Suppressor macrophage treated with lipopolysaccharide for 4 hours (primary cell): ENCODE measurements at places on chromosomes 5 and 9.

DNA sequence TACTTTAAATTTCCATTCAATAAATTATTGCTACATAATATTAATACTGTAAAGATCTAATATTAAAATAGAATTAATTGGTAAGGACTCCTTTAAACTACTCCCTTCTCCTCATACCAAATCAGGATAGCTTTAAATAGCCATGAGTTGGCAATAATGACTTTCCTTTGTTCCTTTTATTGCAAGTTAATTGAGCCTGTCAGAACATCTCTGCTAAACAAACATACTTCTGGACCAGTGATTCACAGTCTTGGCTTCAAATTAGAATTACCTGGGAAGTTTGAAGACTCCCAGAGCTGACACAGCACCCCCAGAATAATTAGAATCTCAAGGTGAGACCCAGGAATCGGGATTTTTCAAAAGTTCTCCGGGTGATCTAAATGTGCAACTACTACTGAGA is 18.7 kb downstream of the C5orf58 start:
- DNase-seq, result no peak

DNA sequence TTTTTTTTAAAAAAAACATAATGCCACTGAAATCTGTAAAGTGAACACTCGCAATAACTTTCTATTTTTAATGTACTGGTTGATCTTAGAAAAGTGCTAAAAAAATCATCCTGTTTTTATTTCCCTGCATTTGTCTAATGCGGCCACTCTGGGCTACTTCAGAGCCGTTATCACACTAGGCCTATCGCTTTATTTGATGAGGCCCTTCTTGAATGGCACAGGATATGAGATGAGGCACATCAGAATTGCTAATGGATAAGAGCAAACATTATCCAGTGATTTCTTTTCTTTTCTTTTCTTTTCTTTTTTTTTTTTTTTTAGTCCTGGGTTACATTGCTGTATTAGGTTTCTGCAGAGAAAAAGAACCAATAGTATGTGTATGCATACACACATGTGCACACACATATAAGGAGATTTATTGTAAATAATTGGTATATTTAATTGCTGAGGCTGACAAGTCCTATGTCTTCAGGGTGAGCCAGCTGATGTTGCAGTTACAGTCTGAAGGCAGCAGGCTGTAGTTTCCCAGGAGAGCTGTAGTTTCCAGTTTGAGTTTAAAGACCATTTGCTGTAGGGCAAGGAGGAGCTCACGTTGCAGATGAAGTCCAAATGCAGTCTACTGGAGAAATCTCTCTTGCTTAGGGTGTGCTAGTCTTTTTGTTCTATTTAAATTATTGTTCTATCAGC is 391.7 kb downstream of the MED10 start:
- DNase-seq, result no peak

DNA sequence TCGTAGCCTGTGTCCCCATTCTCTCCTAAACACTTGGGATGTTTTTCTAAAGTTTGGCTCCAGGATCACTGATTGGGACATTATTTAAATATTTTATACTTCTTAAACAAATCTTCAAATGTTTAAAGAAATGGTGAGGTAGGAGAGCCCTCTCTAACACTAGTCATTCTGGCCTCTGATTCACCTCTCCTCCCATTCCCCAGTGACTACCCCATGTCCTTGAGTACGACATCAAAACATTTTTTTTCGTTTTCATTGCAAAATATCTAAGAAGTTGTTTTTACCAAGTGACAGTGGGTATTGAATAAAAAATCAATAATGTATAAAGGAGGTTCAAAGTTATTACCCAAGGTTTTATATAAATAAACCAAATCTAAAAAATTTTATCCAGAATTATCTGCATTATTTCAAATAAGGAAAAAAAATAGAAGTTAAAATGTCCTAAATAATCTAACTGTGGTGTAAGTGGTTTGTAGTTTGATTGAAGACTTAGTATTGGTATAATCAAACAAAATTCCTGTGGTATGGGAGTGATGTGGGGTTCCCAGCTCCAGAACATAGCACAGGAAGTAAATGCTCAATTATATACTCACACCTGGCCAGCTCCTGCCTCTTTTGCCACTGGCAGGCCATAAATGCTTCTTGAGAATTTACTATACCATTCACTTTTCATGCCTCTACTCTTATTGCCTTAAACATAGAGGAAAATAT is 51.1 kb downstream of the MAST4 start:
- no peak for DNase-seq

DNA sequence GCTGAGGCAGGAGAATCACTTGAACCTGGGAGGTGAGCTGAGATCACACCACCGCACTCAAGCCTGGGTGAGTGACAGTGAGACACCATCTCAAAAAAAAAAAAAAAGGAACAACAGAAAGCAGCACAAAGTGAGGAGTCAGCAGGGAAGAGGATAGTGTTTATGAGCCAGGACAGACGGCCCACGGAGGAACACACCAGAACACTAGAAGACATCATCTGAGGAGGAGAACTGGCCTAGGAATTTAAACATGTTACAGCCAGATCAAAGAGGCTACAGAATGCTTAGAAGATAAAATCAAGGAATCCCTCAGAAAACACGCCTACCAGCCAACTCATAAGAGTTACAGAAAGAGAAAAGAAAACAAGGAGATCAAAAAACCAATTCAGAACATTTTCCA is 12.2 kb downstream of the UBAC1 start:
- DNase-seq, result peak; percentile 18

DNA sequence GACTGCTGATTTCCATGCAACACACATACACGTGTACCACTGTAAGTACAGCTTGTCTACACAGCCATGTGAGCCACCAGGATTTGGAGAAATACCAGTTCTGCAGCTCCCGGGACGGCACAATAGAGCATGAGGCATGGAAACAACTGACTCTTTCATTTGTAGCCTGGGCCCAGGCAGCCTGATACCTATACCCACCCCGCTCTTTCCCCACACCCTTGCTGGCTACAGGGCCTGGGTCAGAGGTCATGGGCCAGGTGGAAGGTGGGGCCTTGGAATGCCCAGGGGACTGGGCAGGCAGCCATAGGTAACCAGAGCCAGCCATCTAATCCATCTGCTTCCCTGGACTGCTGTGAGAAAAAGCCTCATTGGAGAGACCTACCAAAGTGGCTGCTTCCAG is 39.0 kb upstream of the ZSWIM6 start:
- DNase-seq, result no peak

DNA sequence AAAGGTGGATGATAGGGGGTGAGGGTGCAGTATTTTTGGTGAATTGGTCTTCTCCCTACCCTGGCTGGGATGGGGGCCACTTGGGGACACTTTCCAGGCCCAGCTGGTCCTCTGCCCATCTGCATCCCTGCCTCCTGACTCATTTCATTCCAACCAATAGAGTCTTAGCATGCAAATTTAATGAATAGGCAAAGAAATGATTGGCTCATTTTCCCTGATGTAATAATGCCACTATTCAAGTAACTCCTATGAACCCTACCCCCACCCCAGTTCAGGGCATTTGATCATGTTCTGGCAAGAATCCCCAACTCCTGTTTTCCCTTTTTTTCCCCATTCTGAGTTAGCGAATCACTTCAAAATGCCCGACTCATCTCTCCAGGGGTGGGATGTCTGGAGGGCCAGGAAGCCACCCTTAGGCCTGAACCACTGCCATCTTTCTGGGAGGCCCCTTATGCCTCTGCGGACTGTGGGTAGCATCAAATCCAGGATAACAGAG is 56.7 kb downstream of the PCDH1 start:
- no peak for DNase-seq

DNA sequence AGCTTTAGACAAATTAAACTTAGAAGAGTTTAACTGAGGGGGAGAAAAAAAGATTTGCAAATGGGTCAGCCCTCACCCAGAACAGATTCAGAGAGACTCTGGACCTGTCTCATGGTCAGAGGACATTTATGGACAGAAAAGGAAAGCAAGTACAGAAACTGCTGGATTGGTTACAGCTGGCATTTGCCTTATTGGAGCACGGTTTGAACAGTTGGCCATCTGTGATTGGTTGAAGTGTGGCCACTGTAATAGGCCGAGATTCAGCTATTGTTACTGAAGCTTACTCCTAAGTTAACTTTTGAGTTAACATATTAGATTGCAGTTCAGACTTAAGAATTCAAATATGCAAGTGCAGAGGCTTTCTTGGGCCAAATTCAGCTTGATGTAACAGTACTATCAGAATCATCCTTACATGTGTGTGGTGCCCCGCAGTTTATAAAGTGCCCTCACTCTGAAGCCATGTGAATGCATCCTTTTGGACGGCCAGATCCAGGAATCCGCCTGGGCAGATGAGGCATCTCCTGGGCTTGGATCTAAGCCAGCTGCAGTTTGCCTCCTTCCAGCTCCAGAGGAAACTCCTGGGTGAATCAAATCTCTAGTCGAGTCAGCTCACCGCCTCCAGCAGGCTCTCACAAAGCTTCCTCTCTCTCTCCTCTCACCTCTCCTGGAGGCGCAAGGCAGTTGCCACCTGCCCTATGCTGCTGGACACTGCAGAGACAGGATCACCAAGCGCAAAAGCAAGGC is 165.2 kb downstream of the ADAMTS12 start:
- DNase-seq, result no peak

- no peak for DNase-seq
Observed at GRCh38 chr9:3962971-3963642, 336.8 kb downstream of the GLIS3 start.

- DNase-seq, result no peak
Observed at GRCh38 chr9:16527573-16527972, 342.9 kb downstream of the BNC2 start.

GRCh38 chr5:127101533-127101932 is 28.2 kb upstream of the C5orf63 start:
- no peak for DNase-seq

- DNase-seq, result no peak
Observed at GRCh38 chr5:108857905-108858304, 110.2 kb downstream of the FER start.

DNA sequence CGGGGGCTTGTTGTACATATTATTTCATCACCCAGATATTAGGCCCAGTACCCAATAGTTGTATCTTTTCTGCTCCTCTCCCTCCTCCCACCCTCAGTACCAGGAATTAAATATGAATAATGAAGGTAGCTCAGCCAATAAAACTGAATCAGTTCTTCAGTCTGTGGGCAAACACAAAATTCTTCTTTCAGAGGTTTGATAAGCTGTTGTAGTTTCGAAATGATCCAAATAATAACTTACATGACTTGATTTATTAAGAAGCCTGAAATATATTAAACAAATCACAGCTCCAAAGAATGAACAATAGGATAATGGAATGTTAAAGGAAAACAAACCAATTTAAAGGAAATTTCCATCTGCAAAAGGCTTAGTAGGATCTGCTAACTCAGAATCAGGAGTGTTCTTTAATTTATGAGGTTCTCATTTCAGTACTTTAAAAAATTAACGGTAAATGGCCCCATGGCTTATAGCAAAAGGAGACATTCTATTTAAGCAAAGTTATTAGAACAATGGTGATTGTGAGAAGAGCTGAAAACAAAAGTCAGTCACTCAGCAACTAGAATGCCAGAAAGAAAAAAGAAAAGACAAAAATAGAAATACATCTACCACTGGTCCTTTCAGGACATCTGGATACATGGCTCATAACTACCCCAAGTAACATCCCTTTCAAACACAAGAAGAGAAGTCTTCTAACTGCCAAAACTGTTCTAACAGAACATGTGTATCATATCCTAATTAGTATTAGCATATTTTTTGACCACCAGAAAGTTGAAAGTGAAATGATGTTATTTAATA is 62.4 kb downstream of the NR3C1 start:
- no peak for DNase-seq

DNA sequence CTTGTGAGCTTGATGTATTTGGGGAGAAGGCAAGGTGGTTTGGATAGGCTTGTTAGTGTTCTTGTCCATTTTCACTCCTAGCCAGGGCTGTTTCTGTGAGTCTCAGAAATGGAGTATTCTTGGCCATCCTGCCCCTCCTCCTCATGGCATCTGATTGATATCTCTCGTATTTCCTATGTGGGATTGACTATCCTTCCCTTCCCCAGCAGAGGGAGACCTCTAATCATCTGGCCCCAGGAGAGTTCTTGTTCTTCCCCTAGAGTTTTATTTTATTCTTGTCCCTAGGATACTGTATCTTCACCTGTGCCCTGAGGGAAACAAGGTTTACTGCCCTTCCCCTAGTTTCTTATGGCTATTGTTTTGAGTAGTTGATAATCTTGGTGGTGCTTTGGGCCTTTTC is 114.4 kb downstream of the VPS13A start:
- DNase-seq, result no peak

- no peak for DNase-seq
Observed at GRCh38 chr5:122846051-122846550, 688 bp downstream of the SNX24 start.

- no peak for DNase-seq
Observed at GRCh38 chr9:87167582-87167981, 220.3 kb upstream of the GAS1 start.

DNA sequence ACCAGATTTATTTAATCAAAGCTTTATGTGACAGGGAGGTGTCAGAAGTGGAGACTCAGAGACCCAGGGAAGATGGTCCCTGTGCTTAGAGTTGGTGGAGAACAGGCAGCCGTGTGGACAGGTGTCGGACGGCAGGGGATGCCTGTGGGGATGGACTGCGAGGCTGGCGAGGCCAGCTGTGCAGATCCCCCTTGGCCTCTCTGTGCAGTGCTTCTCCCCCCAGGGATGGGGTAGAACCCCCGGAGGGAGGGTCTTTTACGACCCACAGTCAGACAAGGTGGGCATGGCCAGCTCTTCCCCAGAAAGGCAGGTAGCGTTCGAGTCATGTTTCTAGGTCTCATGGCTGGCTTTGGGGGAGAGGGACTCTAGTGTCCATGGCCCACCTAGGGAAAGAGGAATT is 4.7 kb upstream of the SLC2A6 start:
- no peak for DNase-seq

DNA sequence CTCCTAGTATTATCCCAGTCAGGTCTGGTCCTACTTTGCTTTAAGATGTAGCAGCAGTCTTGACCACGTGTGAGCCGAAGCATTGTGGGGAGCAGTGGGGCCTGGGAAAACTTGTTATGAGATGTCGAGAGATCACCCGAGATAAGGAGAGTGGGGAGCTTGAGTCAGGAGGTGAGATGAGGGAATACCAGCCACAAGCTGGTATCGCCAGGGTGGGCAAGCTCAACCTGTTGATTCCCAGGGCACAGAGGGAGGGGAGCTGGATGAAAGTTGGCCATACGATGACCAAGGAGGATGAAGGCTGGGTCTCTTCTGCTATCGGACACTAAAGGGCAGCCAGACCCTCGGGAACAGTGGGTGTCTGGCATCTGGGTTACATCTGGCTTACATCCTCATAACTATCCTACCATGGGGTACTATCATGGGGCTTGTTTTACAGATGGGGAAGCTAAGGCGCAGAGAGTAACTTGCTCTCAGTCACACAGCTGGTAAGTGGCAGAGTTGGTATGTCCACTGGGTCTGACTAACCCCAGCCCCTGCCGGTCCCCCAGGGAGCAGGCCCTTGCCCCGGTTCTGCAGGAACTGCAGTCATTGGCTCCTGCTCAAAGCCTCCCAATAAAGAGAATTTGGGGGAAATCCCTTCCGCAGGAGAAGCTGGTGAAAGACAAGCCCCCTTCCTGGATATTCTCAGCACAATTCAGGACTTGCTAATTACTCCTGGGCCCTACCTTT is 13.4 kb upstream of the TIFAB start:
- DNase-seq, result no peak

- DNase-seq, result peak; percentile 84
Observed at GRCh38 chr9:133115604-133116345, 5.3 kb downstream of the RALGDS start.

GRCh38 chr5:165508286-165508685 is 2002.9 kb downstream of the MAT2B start:
- no peak for DNase-seq

GRCh38 chr5:26645659-26646058 is 392.7 kb downstream of the CDH9 start:
- no peak for DNase-seq

GRCh38 chr5:57466544-57466943 is 16.1 kb downstream of the ACTBL2 start:
- no peak for DNase-seq
